ENCODE measurements at places on chromosomes 3 and 15. TPM values are rescaled to one million over a fixed set of nuclear protein-coding genes. Genes with fewer than 3 reads are reported as not detected.

DNA sequence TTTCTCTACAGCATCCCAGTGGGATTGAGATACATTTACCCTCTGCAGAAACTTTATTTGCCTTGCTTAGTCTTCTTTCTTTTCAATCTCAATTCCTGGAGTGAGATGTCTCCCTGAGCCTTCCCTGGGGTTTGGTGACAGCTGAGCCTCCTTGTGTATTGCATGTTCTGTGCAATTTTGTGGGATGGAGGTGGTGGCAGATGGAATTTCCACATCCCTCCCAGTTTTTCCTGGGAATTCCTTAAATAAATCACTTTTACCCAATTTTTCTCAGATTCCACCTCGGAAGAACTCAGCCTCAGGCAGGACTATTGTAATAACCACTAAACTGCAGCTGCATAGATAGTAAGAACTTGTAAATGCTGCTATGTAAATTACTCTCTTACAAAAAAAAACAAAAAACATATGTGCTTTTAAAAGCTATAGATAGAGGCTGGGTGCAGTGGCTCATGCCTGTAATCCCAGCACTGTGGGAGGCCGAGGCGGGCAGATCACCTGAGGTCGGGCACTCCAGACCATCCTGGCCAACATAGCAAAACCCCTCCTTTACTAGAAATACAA lies 88.5 kb upstream of the ABHD17C start:
- DNase-seq, result peak; percentile 19
- peaks cover 43% of the 10 kb centered on the region for H3K4me1 ChIP-seq
- no peak overlapping the region for H3K4me3 ChIP-seq
- no peaks in the 10 kb centered on the region for H3K36me3 ChIP-seq
- no peaks in the 10 kb centered on the region for H3K27me3 ChIP-seq

DNA sequence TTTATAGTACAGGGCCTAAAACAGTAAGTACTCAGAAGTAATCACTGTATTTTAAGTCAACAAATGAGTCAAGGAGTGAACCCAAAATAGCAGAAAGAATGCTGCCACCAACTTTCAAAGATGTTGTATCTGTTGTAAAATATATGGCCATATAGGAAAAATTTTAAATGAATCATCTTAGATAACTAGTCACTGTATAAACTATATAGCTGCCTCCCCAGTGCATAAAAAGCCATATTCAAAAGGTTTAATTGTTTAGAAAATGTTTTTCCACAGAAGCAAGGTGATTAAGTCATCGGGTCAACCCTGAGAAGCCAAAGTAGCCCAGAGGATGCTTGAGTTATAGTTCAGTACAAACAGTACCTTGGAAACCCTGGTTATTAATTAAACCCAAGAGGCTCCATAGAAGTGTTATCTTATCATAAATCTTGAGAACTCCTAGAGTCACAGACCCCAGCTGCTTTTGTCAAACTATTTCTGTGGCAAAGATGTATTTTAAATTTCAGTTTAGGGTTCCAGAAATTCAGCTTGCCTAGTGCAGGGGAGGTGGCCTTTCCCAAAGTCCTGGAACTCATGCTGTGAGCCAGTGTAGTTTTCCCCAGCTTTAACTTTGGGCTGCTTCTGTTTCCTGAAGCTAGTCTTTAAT lies 39.2 kb downstream of the MBNL1 start:
- H3K4me1 ChIP-seq, result peaks cover 55% of the 10 kb centered on the region
- peak overlapping the region; percentile 59 for H3K27ac ChIP-seq
- DNase-seq, result no peak
- H3K36me3 ChIP-seq, result peaks cover 4% of the 10 kb centered on the region

CIDEC gene
- total RNA-seq, result not detected

- H3K27ac ChIP-seq, result peak overlapping the region; percentile 56
- peaks cover 31% of the 10 kb centered on the region for H3K4me1 ChIP-seq
- peaks cover 52% of the 10 kb centered on the region for H3K36me3 ChIP-seq
- no peak overlapping the region for H3K4me3 ChIP-seq
- DNase-seq, result no peak
- H3K27me3 ChIP-seq, result no peaks in the 10 kb centered on the region
Observed at GRCh38 chr3:184333190-184333589, 4.2 kb upstream of the FAM131A start.

DNA sequence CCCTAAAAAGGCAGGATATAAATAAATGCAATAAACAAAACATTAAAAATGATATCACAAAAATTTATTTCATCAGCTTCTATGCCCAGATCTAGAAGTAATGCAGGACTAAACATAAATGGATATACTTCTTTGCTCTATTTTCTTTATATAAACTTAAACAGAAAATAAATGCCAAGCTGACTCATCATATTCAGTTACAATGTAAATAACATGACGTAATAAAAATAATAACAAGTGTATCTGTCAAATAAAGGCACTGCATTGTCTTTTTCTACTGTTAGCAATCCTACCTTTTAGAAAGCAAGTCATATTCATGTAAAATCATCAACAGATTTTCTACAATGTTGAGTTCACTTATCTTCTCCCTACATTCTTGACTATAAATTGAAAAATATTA lies 61.6 kb downstream of the NEK10 start:
- peaks cover 38% of the 10 kb centered on the region for H3K4me1 ChIP-seq
- no peak overlapping the region for H3K27ac ChIP-seq
- no peak overlapping the region for H3K4me3 ChIP-seq
- DNase-seq, result no peak

DNA sequence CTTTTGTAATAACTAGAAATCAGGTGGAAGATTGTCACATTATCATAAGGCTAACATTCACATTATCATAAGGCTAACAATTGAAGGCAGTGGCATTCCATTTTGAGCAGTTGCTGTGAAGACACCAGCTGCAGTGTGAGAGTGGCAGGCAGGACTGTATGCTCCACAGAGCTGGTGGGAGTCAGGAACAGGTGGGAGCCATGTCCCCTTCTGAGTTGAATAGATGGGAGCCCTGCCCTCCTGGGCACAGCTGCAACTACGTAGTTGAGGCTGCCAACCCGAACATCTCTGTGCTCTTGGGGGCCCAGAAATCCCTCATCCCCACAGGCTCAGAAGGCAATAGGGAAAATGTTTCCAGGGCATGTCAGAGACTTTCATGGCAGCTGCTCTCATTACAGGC lies 1627.6 kb downstream of the SI start:
- no peaks in the 10 kb centered on the region for H3K36me3 ChIP-seq
- no peak for DNase-seq
- H3K4me3 ChIP-seq, result no peak overlapping the region
- H3K27me3 ChIP-seq, result no peaks in the 10 kb centered on the region

DNA sequence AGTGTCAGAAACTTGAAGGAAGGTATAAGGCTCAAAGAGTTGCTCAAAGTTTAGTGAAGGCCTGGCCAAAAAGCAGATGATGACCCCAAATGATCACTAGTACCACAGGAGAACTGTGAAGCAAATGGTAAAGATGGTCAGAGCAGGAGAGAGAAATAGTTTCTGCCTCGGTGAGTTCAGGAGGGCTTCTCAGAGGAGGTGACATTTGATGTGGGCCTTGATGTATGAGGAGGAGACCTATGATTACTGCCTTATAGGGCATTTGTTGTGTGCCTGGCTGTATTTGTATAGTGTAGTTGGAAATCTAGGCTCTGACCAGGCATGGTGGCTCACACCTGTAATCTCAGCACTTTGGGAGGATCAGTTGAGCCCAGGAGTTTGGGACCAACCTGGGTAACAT lies 50.4 kb downstream of the DNASE1L3 start:
- no peak overlapping the region for H3K4me3 ChIP-seq
- peaks cover 36% of the 10 kb centered on the region for H3K36me3 ChIP-seq
- peaks cover 54% of the 10 kb centered on the region for H3K4me1 ChIP-seq

- no peaks in the 10 kb centered on the region for H3K4me1 ChIP-seq
- H3K4me3 ChIP-seq, result no peak overlapping the region
- no peak overlapping the region for H3K27ac ChIP-seq
- peaks cover 5% of the 10 kb centered on the region for H3K27me3 ChIP-seq
Observed at GRCh38 chr3:134579141-134579665, 71.6 kb downstream of the KY start.

GRCh38 chr15:90181776-90182175 lies 19.4 kb upstream of the SEMA4B start:
- no peak overlapping the region for H3K4me3 ChIP-seq
- no peak for DNase-seq
- H3K27ac ChIP-seq, result no peak overlapping the region

GRCh38 chr3:134471521-134472193 lies 14.1 kb downstream of the ANAPC13 start:
- H3K27ac ChIP-seq, result peak overlapping the region; percentile 72
- no peak for DNase-seq
- peaks cover 56% of the 10 kb centered on the region for H3K4me1 ChIP-seq
- H3K36me3 ChIP-seq, result peaks cover 7% of the 10 kb centered on the region

TEX9 gene
- total RNA-seq, result 2.4 TPM

DNA sequence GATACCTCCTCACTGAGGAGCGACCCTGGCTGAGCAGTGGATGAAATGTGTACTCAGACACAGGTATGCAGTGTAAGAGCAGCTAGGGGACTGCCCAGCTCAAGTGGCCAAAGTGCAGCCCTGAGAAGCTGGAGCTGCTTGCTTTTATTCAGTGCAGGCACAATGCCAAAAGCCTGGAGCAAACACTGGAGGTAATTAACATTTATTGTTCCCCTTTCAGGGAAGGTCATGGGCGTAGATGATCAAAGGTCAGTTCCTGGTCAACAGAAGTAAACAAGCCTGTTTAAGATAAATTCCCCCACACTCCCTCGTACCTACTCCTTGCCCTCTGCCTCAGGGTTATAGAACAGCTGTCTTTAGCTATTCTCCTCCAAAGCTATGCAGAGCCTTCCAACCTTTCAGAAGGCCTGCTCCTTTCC lies 17.5 kb downstream of the PLA2G4F start:
- H3K4me3 ChIP-seq, result no peak overlapping the region
- peak; percentile 36 for DNase-seq
- no peak overlapping the region for H3K27ac ChIP-seq
- H3K36me3 ChIP-seq, result no peaks in the 10 kb centered on the region

ANKRD34C gene
- total RNA-seq, result not detected

SEMA5B gene
- 1.3 TPM for total RNA-seq

DNA sequence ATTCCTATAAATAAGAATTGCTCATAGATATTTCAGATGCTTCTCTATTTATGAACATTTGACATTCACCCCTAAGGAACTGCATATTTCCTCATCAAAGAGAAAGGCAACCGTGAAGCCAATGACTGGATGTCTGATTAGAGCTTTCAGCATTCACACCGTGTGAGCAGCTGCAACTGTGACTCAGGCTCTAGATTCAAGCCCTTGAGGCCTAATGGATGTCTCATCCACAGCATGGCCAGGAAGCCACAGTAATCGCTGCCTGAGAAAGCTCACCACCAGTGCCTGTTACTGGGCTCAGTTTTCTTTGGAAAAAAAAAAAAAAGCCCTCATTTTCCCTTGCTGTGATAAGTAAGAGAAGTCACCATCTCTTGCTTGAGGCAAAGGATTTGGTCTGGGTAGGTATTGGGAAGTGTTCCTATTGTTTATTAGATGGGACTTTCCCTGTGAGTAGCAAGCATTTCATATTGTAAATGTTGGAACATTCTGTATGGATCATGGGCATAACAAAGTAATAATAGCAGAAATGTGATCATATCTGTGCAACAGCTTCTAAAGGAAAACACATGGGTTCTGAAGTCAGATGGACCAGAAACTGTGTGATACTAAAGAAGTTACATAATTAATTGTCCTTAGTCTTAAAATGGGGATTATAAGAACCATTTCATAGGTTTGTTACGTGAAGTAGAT lies 783.7 kb downstream of the AGBL1 start:
- no peak for DNase-seq
- no peaks in the 10 kb centered on the region for H3K27me3 ChIP-seq
- no peak overlapping the region for H3K4me3 ChIP-seq
- H3K27ac ChIP-seq, result no peak overlapping the region

ZMAT3 gene
- total RNA-seq, result 99.0 TPM

TRIM59 gene
- 36.0 TPM for total RNA-seq

DNA sequence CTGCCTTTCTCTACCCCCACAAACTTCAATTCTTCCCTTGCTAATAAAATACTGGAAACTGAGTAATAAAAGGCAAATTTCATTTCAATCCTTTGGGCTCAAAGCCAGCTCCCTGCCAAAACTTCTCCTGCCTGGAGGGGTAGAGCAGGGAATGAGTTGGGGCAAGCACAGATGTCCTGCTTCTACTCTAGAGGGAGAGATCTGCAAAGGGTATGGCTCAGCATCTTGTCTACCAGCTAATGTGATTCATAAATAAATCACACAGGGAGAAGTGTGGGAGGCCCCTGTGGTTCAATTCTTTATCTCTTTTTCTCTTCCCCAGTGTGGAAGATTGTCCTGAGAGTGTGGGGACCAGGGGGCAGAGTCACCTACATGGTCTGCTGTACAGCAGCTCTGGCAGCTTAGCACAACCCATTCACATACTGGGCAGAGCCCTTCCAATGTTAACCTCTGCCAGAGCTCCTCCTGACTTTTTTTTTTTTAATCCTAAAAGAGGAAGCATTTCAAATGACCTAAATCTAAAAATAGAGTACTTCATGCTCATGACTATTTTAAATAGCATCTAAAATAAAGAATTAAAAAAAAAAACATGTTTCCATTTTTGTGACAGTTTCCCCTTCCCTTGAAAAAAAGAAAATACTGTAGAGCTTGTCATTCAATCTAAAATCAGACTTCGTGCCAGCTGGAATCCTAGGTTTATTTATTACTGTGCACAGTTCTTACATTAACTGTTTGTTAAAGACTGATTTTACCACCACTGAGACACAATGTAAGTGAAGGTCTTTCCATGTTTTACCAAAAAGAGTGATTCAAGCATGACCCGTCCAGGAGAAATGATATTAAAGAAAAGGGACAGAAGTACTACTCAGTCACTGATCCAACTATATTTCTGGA lies 1083.7 kb upstream of the CFAP20DC start:
- peaks cover 5% of the 10 kb centered on the region for H3K4me1 ChIP-seq
- no peaks in the 10 kb centered on the region for H3K36me3 ChIP-seq
- no peaks in the 10 kb centered on the region for H3K27me3 ChIP-seq
- DNase-seq, result no peak
- H3K27ac ChIP-seq, result no peak overlapping the region
- H3K4me3 ChIP-seq, result no peak overlapping the region

SH2D7 gene
- total RNA-seq, result not detected

PLSCR4 gene
- total RNA-seq, result 43.4 TPM

GRCh38 chr15:27360316-27360715 lies 389.3 kb downstream of the GABRG3 start:
- no peak overlapping the region for H3K4me3 ChIP-seq
- H3K4me1 ChIP-seq, result peaks cover 5% of the 10 kb centered on the region
- peaks cover 3% of the 10 kb centered on the region for H3K27me3 ChIP-seq
- no peak for DNase-seq
- H3K27ac ChIP-seq, result no peak overlapping the region

GRCh38 chr3:193987186-193987585 lies 148.8 kb upstream of the HES1 start:
- peaks cover 75% of the 10 kb centered on the region for H3K27me3 ChIP-seq
- H3K4me3 ChIP-seq, result no peak overlapping the region
- no peak overlapping the region for H3K27ac ChIP-seq
- DNase-seq, result no peak

GRCh38 chr3:126277629-126278378 lies 79.4 kb downstream of the KLF15 start:
- DNase-seq, result no peak
- no peak overlapping the region for H3K4me3 ChIP-seq
- no peaks in the 10 kb centered on the region for H3K27me3 ChIP-seq
- peaks cover 5% of the 10 kb centered on the region for H3K4me1 ChIP-seq
- H3K27ac ChIP-seq, result no peak overlapping the region
- no peaks in the 10 kb centered on the region for H3K36me3 ChIP-seq

GRCh38 chr3:69338911-69339310 lies 47.0 kb downstream of the FRMD4B start:
- H3K36me3 ChIP-seq, result no peaks in the 10 kb centered on the region
- no peaks in the 10 kb centered on the region for H3K27me3 ChIP-seq
- H3K4me1 ChIP-seq, result peaks cover 10% of the 10 kb centered on the region

VEPH1 gene
- total RNA-seq, result 0.21 TPM

Measured in osteocyte (in vitro differentiated cells).